ENCODE measurements at places on chromosomes 12 and 14.

DNA sequence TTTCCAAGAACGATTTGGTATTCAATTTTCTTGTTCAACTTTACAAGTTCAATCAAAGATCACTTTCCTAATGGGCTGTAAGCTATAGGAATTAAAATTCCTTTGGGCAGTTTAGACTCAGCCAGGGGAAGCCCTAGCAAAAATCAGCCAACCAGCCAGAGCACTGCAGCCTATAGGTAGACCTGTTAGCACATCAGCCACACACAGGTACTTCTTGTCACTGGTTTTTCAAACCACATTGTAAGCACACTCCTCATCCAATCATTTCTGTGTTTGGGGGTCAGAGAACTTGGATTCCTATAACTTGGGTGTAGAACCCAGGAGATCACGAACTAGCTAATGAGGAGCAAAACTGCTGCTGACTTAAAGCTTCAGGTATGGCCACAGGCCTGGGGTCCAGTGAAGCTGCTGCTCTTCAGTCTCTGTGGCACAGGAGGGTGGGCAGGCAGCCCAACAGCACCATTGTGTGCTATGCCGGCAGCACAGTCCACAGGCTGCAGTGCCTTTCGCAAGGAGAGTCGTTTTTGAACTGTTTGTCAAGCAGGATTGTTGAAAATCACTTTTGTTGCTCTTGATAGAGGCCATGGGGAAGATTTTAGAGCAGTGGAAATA is 87.3 kb upstream of the RFX4 start:
- no peak for DNase-seq

GRCh38 chr12:83389237-83389996 is 702.7 kb downstream of the TMTC2 start:
- no peak for DNase-seq

DNA sequence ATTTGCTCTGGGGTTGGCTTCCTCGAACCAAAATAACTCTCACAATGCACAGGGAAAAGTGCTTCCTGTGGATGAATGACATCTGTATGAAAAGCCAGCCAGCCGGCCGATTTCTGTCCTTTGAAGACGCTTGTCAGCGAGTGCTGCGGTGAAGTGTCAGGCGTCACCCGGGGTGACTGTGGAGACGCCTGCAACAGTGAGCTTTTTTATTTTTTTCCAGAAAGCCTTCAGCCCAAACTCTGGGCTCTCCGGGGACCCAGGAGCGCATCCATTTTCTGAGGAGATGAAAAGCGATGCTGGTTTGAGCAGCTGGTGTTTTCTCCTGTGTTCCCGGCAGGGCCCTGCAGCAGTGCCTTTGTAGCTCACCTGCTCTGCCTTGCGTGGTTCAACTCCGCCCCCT is 147.9 kb upstream of the MYL2 start:
- no peak for DNase-seq

- no peak for DNase-seq
These were observed 77.1 kb downstream of the B4GALNT3 start for GRCh38 chr12:536751-537245.

DNA sequence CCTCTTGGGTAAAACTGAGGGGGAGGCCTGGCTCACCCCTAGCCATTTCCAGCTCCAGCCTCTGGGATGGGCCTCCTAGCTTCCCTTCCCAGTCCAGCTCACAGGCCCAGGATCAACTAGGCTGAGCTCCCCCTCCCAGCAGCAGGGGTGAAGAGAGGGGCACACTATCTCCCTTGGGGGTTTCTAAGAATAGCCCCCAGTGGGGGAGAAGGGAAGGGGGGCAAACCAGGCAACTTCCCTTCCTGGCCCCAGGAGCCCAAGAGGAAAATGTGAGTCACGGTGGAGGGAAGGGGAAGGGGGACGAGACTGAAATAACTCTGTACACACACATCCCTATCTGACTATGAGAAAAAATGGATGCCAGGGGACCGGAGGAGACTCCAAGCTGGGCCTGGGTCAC is 9.0 kb downstream of the ADCY6 start:
- DNase-seq: no peak

- DNase-seq: no peak
These were observed 29.6 kb downstream of the NR1H4 start for GRCh38 chr12:100503228-100503628.

GRCh38 chr12:102182635-102183034 is 15.0 kb downstream of the PMCH start:
- DNase-seq: no peak

DNA sequence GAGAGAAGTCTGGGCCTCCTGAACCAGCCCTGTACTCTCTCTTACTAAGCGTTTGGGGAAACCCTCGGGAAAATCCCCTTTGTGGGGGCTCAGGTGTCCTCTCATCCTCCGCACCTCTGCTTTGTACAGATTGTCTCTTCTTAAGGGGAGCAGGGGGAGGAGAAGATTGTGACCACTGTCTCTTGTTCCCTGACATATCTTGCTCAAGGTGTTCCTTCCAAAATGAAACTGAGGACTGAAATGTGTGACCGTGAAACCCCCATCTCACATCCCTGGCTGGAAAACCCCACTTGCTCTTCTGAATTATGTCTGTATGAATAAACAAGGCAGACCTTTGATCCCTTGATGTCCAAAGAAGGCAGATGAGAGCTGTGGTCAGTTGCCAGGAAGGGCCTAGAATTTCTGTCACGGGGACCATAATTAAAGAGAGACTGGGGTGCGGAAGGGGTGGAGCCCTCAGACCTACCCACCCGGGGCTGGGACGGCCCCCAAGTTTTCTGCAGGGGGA is 369.8 kb downstream of the AACS start:
- DNase-seq: no peak

- no peak for DNase-seq
These were observed 133.4 kb upstream of the RAP1B start for GRCh38 chr12:68477261-68477772.

DNA sequence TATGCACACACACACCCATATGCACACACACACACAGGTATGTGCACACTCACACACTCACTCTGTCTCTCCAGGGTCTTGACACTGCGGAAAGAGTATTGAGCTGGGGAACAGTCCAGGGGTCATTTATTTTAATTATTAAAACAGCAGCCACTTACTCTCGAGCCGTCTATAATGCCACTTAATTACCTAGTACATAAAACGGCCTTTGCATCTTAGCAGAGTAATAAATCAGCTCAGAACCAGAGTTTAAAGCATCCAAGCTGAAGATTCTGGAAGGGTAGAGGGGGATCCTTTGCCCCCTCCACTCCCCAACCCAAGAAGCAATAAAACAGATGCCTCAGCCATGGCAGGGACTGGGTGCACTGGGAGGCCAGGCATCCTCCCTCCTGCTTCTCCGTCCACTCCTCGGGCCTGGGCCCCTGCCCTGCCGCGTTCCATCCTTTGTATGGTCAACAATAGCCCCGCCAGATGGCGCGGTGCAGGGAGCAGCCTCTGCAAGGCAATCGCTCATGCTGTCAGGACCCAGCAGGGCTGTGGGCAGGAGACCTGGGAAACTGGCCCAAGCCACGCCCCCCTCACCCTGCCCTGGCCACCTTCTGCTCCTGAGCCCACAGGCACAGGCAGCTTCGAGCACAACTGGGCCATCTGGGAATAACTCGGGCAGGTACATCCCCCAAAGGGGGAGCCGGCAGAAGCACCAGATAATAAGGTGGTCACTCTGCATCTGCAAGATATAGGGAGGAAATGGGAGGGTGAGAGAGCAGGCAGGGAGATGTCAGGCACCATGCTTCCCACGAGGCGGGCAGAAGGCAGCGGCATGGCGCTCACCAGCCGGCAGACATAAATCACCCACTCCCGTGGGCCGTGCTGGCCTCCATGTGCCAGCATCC is 40.9 kb downstream of the CCDC85C start:
- DNase-seq: no peak

- DNase-seq: no peak
These were observed 48.3 kb upstream of the TMEM263 start for GRCh38 chr12:106907411-106907810.

DNA sequence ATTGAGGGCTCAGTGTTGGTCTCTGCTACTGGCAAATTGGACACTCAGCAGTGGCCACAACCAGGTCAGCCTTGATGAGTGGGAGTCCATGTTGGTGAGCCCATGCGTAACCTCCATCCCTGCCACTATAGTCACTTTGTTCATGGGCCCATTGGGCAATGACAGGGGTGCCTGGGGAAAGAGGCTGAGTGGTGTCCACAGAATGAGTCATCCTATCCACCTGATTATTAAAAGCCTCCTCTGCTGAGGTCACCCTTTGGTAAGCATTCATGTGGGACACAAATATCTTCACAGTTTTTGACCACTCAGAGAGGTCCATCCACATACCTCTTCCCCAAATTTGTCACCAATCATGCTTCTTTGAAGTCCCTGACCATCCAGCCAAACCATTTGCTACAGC is 50.0 kb downstream of the FIGNL2 start:
- DNase-seq: no peak

GRCh38 chr12:102811110-102811737 is 105.8 kb downstream of the PAH start:
- DNase-seq: no peak

GRCh38 chr12:106801167-106801708 is 26.8 kb downstream of the RIC8B start:
- no peak for DNase-seq

GRCh38 chr12:51793201-51793600 is 55.3 kb downstream of the FIGNL2 start:
- DNase-seq: no peak

GRCh38 chr12:17076811-17077210 is 470.8 kb upstream of the LMO3 start:
- DNase-seq: no peak

DNA sequence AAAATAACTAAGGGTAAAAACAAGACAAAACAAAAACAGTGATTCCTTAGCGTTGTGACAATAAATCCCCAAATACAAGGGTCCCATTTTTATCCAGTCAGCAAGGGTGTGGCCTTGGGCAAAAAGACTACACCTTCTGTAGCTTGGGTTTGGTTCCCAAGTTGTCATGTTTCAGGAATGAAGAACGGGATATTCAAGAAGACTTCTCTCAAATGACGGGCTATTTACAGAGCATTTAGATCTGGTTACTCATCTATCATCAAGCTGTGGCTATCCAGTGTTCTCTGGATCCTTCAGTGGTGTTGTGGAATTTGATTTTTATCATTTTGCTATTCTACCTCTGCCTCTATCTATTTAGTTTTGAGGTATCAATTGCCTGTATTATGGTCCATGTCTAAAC is 219.7 kb downstream of the SLC25A21 start:
- DNase-seq: no peak

DNA sequence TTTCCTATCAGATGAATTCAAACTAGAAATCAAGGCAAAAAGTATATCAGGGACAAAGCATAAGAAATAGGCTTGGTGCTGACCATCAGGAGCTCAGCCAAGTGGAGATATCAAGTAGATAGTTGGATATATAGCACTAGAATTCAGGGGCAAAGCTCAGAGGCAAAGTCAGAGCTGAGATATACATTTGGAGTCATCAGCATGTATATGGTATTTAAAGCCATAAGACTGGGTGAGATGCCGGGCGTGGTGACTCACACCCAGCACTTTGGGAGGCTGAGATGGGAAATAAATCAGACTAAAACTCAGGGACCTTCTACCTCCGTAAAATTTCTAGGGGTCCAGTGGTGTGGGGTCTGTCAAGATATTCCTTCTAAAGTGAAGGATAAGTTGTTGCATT is 38.9 kb upstream of the LIMA1 start:
- no peak for DNase-seq

GRCh38 chr14:93183596-93184317 is 940 bp downstream of the MOAP1 start:
- no peak for DNase-seq

- no peak for DNase-seq
These were observed 10.7 kb downstream of the BICD1 start for GRCh38 chr12:32117316-32117715.

- DNase-seq: no peak
These were observed 101.2 kb upstream of the STXBP6 start for GRCh38 chr14:25150934-25151790.

GRCh38 chr12:54565310-54565985 is 16.0 kb downstream of the PDE1B start:
- DNase-seq: no peak

- no peak for DNase-seq
These were observed 7.0 kb upstream of the BCAT1 start for GRCh38 chr12:24955853-24956252.

- DNase-seq: no peak
These were observed 27.5 kb upstream of the DENND5B start for GRCh38 chr12:31618228-31619025.

- no peak for DNase-seq
These were observed 12.8 kb upstream of the CSRP2 start for GRCh38 chr12:76891609-76892008.

- DNase-seq: no peak
These were observed 74.3 kb downstream of the RASSF8 start for GRCh38 chr12:26032719-26033241.

- no peak for DNase-seq
These were observed 29.7 kb downstream of the TMCC3 start for GRCh38 chr12:94620621-94621020.

DNA sequence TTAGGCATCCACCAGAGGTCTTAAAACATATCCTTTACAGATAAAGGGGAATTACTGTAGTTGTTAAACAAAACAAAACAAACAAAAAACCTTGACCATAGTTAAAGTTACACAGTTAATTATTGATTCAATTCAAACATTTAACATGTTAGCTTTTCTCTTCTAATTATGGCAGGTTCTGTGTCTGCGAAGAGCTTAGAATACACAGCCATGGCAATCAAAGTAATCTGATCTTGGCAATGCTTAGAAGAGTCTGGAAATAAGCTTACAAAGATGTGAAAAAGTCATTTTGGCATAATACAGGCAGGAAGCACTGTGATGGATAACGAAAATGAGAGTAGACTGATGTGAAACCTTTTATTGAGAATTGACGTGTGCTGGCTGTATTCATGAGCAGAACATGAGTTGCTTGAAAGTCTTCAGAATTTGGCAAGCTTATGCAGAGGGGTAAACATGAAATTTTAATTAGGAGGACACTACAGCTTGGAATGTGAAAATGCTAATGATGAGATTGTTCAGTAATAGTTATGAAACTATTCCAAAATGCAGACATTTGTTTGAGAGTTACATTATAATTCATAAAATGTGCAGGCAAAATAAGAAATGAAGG is 629.6 kb downstream of the FSCB start:
- no peak for DNase-seq
